Neural progenitor cell (in vitro differentiated cells): ENCODE measurements at places on chromosomes 1 and 21. TPM values are rescaled to one million over a fixed set of nuclear protein-coding genes. Genes with fewer than 3 reads are reported as not detected.

GRCh38 chr1:224666913-224667312, 50.8 kb downstream of the CNIH3 start:
- H3K4me3 ChIP-seq = no peak overlapping the region
- no peak for DNase-seq
- no peak overlapping the region for H3K27ac ChIP-seq
- H3K4me1 ChIP-seq = no peaks in the 10 kb centered on the region

DNA sequence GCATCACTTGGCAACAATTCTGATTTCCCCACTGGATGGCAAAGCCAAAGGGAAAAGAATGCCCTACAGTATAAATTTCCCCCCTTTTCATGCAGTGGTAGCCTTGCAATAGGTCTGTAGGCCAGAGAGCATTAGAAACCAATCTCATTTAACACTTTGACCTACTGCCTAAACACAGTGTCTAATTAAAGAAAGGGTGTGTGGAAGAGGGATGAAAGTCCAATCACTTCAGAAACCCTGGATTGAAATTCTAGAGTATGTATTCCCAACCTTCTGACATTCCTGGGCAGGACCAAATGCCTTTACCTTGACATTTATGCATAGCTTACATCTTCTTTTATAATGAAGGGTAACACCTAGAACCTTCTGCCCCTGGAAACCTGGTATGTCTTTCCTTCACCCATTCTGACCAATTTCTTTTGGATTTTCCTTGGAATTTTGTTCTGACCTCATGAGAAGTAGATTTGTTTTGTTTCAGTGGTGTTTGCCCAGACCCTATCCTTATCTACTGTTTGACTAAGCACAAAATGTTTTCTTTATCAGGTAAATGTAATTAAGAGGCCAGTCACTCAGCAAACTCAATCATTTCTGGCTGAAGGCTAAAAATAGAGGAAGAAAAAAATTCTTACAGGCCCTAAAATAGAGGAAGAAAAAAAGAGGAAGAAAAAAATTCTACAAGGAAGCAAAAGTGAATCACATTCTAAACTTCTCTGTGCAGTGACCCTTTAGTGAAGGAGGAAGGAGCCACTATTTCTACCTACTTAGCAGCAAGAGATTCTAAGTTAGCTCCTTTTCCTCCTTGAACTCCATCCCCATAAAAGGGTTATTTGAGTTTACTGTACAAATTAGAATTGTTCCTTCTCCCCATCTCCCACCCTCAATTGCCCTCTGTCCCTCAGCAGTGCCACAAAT, 129.5 kb upstream of the DSCAM start:
- no peaks in the 10 kb centered on the region for H3K27me3 ChIP-seq
- no peak for DNase-seq
- H3K36me3 ChIP-seq = no peaks in the 10 kb centered on the region
- H3K4me1 ChIP-seq = no peaks in the 10 kb centered on the region

- H3K4me3 ChIP-seq = no peak overlapping the region
- H3K36me3 ChIP-seq = no peaks in the 10 kb centered on the region
- no peak overlapping the region for H3K27ac ChIP-seq
- DNase-seq = peak; percentile 77
- peaks cover 10% of the 10 kb centered on the region for H3K27me3 ChIP-seq
- H3K4me1 ChIP-seq = no peaks in the 10 kb centered on the region
Measured at GRCh38 chr1:33634806-33635205, 162.4 kb downstream of the ZSCAN20 start.

- no peaks in the 10 kb centered on the region for H3K36me3 ChIP-seq
- no peaks in the 10 kb centered on the region for H3K27me3 ChIP-seq
- no peaks in the 10 kb centered on the region for H3K4me1 ChIP-seq
- no peak overlapping the region for H3K27ac ChIP-seq
- DNase-seq = no peak
Measured at GRCh38 chr21:34298534-34299167, 65.2 kb upstream of the KCNE2 start.

DNA sequence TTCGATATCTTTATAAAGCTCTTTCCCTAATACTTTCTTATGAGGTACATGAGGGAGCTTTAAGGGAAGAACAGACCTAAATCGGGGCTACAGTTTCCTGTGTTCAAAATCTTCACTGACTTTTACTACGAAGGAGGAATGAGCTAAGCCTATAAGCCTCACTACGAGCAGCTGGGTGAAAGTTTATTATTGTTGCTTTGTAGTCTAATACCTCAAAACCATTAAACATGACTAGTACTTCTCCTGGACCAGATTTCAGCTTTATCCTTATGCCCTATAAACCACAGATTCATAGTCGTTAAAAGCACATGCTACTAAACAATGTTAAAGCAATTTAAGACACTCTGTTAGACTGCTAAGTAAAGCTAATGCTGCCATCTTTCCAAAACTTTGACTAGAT, 30.2 kb downstream of the NDC1 start:
- H3K36me3 ChIP-seq = peaks cover 15% of the 10 kb centered on the region
- H3K27me3 ChIP-seq = no peaks in the 10 kb centered on the region
- H3K27ac ChIP-seq = no peak overlapping the region

DNA sequence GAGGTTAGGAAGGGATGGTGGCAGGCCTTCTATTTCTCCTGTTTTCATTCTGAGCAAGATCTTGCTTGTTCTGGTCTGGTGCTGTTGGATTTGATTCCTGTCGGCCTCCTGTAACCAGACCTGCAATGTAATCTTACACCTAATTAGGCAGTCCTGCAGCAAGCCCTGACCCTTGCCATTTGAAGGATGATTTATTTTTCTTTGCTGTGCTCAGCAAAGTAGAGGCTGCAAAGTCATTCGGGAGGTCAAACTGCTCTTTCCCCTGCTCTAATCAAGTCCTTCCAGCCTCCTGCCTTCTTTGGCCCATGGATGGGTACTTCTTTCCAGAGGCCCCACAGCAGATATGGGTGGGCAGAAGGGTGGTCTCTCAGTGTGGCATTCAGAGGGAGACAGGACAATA, 417.7 kb upstream of the USP24 start:
- H3K36me3 ChIP-seq = no peaks in the 10 kb centered on the region
- DNase-seq = peak; percentile 18
- H3K4me3 ChIP-seq = no peak overlapping the region
- H3K27me3 ChIP-seq = no peaks in the 10 kb centered on the region

OR14K1 gene
- not detected in 2 replicates for total RNA-seq

RSRP1 gene
- 102 and 131 TPM in 2 replicates for total RNA-seq

ACTL8 gene
- 0.15 TPM in 1 of 2 replicates, not detected in the other for total RNA-seq

KIF2C gene
- 130 and 133 TPM in 2 replicates for total RNA-seq

DNA sequence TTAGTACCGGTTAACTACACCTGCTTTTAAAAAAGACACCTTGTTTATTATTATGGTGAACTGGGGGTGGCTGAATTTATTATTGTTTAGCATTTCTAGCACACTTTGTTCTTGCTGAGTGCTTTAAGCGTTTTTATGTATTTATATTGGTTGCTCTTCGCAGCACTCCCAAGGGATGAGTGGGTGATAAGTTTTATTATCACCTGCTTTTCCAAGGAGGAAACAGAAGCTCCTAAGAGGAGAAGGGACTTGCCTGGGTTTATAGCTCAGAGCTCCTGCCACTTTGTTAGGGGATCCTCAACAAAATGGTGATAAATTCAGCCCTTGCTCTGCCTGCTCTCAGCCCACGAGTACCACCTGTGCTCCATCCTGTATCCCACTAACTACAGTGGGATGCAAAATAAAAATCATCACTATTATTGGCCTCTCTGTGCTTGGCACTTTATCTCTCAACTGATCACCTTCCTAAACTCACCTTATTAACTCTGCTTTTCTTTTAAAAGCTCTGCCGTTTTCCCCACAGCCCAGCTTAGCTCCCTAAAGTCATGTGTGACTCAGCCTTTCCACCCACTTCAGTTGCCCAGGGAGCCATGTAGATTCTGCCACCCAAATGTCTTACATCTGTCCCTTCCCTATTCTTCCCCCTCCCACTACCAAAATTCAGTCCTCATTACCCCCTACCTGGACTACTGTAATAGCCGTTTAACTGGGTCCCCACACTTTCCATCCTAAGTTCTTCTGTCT, 44.5 kb downstream of the BCL9 start:
- peaks cover 38% of the 10 kb centered on the region for H3K4me1 ChIP-seq
- H3K4me3 ChIP-seq = peak overlapping the region; percentile 30
- no peak for DNase-seq
- no peaks in the 10 kb centered on the region for H3K36me3 ChIP-seq
- no peak overlapping the region for H3K27ac ChIP-seq

DNA sequence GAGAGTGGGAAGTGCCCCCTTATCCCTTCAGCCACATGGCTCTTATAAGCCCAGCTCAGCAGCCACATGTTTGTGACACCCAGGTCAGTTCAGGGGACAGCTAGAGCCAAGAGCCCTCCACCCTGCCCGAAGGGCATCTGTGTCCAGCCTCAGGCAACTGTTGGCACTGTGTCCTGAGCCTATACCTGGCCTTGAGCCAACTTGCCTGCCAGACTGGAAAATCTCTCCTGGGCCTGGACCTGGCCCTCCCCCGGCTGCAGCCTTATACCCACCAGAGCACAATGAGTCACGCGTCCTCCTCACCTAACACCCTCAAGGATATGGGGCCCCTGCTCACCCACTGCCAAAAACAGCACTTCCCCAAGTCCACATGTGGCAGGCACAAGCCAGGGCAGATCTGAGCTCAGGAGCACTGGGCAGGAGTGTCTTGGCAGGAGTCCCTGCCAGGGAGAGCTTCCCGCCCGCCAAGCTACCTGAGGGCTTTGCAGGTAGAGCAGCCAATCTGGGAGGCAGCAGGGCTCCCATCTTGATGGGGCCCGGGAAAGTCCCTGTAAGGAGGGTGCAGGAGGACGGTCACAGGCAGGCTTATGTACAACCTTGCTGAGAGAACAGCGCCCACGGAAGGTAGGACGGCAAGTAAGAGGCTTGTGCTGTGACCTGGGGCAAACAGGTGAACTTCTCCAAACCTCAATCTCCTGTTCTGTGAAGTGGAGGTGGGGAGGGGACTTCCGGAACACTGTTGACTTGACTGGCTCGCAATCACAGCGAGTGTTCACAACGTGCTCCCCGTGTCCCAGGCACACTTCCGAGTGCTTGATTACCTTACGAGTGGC, 19.8 kb upstream of the HSPG2 start:
- no peak overlapping the region for H3K27ac ChIP-seq
- no peaks in the 10 kb centered on the region for H3K36me3 ChIP-seq
- H3K27me3 ChIP-seq = no peaks in the 10 kb centered on the region
- no peak for DNase-seq
- no peak overlapping the region for H3K4me3 ChIP-seq
- H3K4me1 ChIP-seq = peaks cover 19% of the 10 kb centered on the region

B3GALT2 gene
- total RNA-seq = not detected in 2 replicates

DNA sequence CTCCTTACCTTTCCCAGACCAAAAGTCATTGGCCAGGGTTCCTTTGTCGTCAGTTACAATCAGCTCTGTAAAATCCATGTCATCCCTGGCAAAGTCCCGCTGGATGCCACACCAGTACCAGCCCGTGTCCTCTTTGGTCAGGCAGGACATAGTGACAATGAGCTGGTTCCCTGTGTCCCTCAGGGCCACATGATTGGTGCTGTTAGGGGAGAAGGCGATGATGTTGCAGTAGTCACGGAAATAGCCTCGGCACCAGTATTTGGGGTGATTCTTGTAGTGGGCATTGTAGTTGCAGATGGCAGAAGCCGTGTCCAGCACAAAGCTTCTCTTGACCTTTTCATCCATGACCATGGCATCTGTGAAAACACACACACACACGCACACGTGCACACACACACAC, 14.8 kb downstream of the ADORA3 start:
- DNase-seq = no peak
- H3K4me1 ChIP-seq = no peaks in the 10 kb centered on the region
- no peaks in the 10 kb centered on the region for H3K36me3 ChIP-seq
- H3K27ac ChIP-seq = no peak overlapping the region

DNA sequence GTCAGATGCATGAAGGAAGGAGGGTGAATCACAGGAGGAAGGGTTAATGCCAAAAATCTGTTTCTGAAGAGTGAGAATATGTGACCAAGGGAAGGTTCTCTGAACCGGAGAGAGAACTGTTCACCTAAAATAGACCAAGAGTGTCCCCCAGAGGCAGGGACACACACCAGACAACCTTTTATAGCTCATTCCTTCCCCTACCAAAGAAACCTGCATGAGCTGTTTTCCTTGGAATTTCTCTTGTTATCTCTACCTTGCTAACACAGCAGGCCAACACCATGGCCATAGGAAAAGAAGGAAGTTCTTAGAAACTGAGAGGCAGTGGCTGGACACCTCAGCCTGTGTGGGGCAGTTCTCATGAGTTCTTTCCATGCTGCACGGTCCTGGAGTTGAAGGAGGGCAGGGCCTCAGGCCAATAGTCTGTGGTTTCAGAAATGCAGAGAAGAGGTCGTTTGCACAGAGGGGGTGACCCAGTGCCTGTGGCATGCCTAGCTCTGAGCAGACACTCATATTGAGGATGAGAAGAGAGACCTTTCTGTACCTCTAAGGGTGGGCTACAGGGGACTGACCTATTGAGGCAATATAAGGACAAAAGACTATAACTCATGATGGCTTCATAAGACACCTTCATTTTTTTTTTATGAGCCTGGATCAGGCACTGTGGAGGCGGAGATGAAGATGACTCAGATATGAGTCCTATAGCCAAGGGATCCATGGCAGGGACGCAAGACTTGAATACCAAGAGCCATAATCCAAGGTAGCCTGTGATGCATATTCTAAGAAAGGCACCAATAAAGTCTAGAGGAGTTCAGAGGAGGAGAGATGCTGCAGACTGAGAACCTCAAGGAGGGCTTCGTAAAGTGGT, 39.4 kb downstream of the IGFN1 start:
- no peak overlapping the region for H3K27ac ChIP-seq
- H3K4me3 ChIP-seq = no peak overlapping the region
- no peaks in the 10 kb centered on the region for H3K36me3 ChIP-seq
- H3K27me3 ChIP-seq = no peaks in the 10 kb centered on the region
